ENCODE measurements at places on chromosomes 6 and 20.

DNA sequence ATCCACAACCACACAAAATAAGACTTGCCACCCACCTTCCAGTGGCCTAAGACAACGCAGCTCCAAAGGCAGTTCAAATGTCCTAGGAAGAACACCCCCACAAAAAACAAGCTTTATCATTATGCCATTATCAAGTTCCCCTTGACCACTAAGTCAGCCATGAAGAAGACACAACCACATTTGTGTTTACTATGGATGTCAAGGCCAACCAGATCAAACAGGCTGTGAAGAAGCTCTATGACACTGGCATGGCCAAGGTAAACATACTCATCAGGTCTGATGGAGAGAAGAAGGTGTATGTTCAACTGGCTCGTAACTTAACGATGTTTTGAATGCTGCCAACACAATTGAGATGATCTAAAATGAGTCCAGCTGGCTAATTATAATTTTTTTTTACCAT lies 26.1 kb downstream of the SEC63 start:
- no peak for DNase-seq

DNA sequence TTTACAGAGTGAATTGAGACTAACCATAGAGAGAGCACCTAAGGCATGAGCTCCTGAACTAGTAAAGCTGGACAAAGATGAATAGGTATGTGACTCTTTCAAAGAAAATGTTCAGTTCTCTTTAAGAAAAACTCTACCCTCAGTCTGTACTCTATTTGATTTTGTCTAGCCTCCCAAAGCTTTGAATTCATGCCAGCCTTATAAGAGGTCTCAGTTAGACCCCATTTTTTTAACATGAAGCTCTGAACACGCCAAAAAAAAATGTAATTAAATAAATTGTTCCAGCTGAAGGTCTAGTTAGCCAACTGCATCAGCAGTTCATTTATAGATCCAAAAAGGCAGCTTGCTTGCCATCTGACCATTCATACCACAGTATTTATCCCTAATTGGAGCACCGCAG lies 71.6 kb downstream of the COL9A1 start:
- no peak for DNase-seq

- DNase-seq: no peak
These were observed 4.5 kb downstream of the SOX12 start for GRCh38 chr20:329851-330232.

- DNase-seq: no peak
These were observed 87.4 kb upstream of the TMEM181 start for GRCh38 chr6:158472447-158472846.

DNA sequence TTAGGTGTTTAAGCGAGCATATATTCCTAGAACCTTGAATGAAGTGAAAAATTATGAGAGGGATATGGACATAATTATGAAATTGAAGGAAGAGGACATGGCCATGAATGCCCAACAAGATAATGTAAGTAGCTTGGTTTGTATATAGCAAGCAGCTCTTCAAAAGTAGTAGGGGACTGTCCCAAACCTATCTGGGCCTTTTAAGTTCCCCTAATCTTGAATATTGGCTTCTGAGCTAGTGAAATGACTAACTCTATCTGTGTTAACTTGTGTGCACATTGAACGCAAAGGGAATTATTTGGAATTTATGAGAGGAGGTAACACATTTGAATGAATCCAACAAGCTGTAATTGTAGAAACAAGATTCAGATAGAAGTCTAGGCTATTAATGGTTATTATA lies 21.7 kb downstream of the RIOK1 start:
- no peak for DNase-seq

- no peak for DNase-seq
These were observed 50.1 kb upstream of the SLC32A1 start for GRCh38 chr20:38674092-38674764.

Measured in glomerular endothelial cell (primary cell).